ENCODE measurements at places on chromosomes 11 and 22.

DNA sequence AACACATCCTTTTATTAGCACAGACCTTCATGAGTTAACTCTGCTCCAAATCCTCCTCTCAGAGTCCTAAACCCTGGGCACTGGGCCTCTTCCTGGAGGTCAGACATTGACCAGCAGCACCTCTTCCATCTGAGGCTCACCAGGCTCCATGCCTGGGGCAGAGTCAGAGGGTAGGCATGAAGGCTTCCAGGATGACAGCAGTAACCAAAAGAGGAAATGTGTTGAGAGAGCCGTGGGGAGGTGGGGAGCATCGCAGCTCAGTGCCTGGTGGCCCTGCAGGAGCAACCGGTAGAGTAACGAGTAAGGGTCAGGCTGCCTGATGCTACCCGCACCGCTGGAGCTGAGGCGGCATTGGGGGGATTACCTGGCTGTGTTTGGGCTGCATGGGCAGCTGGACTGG, 9.4 kb upstream of the NAV2 start:
- DNase-seq: no peak

DNA sequence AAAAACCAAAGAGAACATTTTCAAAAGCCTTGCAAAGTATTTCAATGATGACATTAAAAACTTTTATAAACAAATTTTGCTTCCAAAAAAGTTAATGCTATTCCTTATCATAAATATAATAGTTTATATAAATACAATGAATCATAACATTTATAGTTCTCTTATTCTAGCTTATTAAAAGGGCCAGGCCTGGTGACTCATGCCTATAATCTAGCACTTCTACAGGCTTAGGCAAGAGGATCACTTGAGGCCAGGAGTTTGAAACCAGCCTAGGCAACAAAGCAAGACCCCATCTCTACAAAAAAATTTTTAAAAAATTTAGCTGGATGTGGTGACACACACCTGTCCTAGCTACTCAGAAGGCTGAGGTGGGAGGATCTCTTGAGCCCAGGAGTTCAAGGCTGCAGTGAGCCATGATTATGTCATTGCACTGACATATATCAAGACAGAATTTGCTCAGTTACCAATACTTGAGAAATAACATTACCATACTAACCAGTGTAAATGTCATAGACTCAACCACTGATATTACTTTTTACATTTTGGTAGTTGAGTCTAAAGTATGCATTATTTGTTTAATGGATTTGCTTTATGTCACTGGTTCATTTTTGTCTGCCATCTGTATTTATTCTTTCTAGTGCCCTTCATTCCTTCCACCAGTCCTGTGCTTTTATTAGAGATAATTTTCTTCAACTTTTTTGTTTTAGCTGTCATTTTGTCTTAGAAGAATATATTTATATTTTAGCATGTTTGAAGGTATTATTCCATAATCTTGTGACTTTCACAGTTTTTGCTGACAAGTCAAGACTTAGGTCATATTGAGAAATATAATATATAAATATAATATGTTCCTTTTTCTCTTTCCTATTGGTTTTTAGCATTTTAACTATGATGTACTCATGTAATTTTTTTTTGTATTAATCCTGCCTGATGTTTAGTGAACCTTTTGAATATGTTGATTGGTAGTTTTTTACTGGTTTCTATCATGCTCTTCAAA, 56.2 kb downstream of the CYP2R1 start:
- DNase-seq: no peak

GRCh38 chr11:116602637-116602942, 170.2 kb downstream of the BUD13 start:
- no peak for DNase-seq

- DNase-seq: no peak
Observed at GRCh38 chr22:42734406-42734805, 13.7 kb upstream of the A4GALT start.

- DNase-seq: no peak
Observed at GRCh38 chr22:23400286-23400981, 179.7 kb downstream of the IGLL1 start.

GRCh38 chr11:28343304-28344233, 235.4 kb downstream of the METTL15 start:
- DNase-seq: no peak

- no peak for DNase-seq
Observed at GRCh38 chr22:32536352-32536751, 61.7 kb downstream of the FBXO7 start.

DNA sequence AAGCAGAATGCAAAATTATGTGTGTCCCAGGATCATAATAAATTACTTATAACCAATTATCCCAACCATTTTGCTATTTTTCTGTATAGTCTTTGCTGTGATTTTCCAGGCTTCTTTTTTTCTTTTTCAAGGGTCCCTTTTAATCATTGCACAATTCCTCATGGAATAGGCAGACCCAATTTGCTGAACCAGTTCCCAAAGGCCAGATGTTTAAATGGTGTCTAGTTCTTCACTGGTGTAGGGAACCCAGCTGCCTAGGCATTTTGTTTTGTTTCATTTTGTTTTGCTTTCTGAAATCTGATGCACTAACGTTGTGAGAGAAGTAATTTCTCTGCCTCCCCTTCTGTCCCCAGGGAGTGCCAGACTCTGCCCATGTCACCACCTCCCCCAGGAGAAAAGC, 60.4 kb downstream of the CHST1 start:
- DNase-seq: no peak
